ENCODE measurements at places on chromosomes 6 and 20.
A peak's percentile ranks its signal among the peaks of the same experiment; 100 is the strongest.

DNA sequence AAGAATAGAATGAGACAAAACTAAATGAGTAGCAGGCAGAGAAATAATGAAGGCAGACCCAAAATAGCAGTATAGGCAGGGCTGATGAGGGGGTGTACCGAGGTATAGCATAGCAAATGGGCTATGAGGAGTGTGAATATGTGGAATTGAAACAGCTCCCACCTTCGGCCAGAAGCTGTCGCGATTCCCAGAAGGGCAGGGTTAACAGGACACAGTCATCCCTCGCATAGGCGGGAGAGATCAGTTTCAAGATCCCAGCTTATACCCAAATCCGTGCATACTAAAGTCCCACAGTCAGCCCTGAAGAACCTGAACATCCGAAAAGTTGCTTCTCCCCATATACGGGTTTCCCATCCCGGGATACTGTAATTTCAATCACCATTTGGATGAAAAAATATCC, 82.7 kb downstream of the PTPRK start:
- DNase-seq = no peak

GRCh38 chr6:76495909-76496308, 423.4 kb upstream of the IMPG1 start:
- DNase-seq = peak; percentile 42

- no peak for DNase-seq
Measured at GRCh38 chr20:63876489-63877036, 11.5 kb downstream of the TPD52L2 start.

- DNase-seq = no peak
Measured at GRCh38 chr6:26115226-26115625, 28.0 kb downstream of the HFE start.

DNA sequence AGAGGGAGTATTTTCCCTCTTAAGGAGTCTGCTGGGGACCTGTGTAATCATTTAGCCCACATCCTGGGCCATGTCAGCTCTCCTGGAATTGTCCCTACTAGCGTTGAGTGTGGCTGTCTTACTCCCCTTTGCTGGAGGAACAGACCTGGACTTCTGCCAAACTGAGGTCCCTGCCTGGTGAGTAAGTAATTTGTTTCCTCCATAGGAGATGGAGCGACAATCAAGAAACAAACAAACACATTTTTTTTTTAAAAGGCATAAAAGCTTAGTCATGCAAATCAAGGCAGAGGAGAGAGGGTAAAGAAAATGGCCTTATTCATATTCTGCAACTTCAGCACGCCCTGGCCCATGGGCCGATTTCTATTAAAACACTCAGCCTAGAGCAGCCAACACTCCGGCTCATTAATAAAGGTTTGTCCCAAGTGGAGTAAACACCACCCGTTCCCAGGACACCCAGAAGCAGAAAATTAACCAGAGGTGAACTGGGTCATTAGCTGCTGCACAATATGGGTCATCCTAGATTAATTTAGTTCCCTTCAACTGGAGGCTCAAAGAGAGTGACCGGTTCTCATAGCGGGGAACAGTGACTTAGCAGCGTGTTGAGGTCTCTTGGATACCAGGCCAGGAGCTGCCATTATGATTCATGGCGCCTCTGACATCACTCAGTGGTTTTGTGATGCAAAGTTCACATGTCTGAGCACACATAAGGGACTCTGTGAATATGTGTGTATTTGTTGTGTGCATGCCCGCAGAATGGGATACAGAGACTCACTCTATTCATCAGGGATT, 165.0 kb upstream of the SULF2 start:
- DNase-seq = no peak

- no peak for DNase-seq
Measured at GRCh38 chr20:22561965-22562577, 22.3 kb downstream of the FOXA2 start.

DNA sequence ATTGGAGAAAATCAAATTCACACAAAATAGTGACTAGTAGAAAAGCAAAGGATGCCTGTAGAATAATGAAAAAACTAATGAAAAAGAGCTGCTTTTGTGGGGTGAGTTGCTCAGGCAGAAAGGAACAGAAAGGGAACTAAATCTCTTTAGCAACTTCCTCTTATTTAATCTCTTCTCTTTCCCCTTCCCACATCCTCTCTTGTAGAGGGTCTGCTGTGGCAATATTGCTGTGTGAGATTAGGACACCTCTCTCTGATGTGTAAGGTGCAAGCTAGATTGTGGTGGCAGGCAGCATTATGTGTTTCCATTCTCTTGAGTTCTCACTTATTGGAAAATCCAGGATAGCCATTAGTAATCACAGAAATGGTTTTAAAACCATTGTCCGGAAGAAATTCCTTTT, 49.7 kb downstream of the SYNE1 start:
- DNase-seq = no peak

GRCh38 chr6:148342350-148343046, at the start of gene SASH1:
Gene SASH1 (plus strand): TSS chr6:148342838. CDS start chr6:148343068, 230 bp downstream.
- peak; percentile 97 for DNase-seq
